H7 (cell line): ENCODE measurements at places on chromosomes 7 and 10.

GRCh38 chr7:55071411-55072175, 52.8 kb downstream of the EGFR start:
- no peak for DNase-seq

GRCh38 chr10:128150561-128150960, 24.3 kb upstream of the MKI67 start:
- DNase-seq, result peak; percentile 60

GRCh38 chr7:111561654-111561903, 713 bp downstream of the IMMP2L start:
- DNase-seq, result no peak

DNA sequence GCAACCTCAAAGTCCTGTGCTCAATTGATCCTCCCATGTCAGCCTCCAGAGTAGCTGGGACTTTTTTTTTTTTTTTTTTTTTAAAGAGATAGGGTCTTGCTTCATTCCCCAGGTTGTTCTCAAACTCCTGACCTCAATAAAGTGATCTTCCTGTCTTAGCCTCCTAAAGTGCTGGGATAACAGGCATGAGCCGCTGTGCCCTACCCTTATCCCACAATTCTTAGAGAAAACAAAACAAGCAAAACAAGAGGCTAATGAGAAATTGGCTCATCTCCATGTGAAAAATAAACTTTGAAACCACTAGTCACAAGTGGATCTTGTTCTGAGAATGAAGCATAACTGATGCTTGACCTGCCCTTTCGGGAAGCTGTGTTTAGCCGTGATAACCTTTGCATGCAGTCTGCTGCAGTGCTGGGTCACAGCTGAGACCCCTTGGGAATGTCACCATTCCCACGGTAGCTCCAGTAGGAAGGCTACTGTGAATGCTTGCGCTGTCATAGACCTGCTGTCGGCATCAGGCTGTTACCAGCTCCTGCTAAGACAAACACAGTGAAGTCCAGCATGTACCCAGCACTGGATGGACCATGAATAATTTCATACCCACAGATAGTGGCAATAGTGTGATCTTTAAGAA, 290.7 kb upstream of the KIAA1217 start:
- DNase-seq, result no peak

- no peak for DNase-seq
These were observed 54.4 kb downstream of the CYP2C9 start for GRCh38 chr10:94992811-94993210.

- DNase-seq, result no peak
These were observed 184.0 kb downstream of the FANK1 start for GRCh38 chr10:126080291-126080825.
